Vein endothelial cell (primary cell): ENCODE measurements at places on chromosomes 12 and 14. TPM values are rescaled to one million over a fixed set of nuclear protein-coding genes. Genes with fewer than 3 reads are reported as not detected.

The NEDD8 gene
- 128 and 131 TPM in 2 replicates for total RNA-seq

The KRT75 gene
- not detected in 2 replicates for total RNA-seq

The GPRC5A gene
- 5.0 and 11.1 TPM in 2 replicates for total RNA-seq

The RNASE7 gene
- not detected in 2 replicates for total RNA-seq

The KCNK13 gene
- under 0.01 and 0.38 TPM in 2 replicates for total RNA-seq

The AKT1 gene
- 219 and 221 TPM in 2 replicates for total RNA-seq

The TSPAN8 gene
- not detected in 2 replicates for total RNA-seq

The BEGAIN gene
- 0.10 TPM in 1 of 2 replicates, not detected in the other for total RNA-seq

The AKAP3 gene
- 0.65 and 1.1 TPM in 2 replicates for total RNA-seq

The CGRRF1 gene
- 12.1 and 12.4 TPM in 2 replicates for total RNA-seq

The GALNT9 gene
- total RNA-seq, result 0.33 TPM in 1 of 2 replicates, not detected in the other
